ENCODE measurements at places on chromosomes 13 and 19. TPM values are rescaled to one million over a fixed set of nuclear protein-coding genes. Genes with fewer than 3 reads are reported as not detected.

- no peak for DNase-seq
Observed at GRCh38 chr19:21713761-21714160, 53.6 kb downstream of the ZNF100 start.

Gene PSG1
- polyA plus RNA-seq = not detected

Gene TUBB4A
- polyA plus RNA-seq = 27.6 TPM

- DNase-seq = no peak
Observed at GRCh38 chr19:43905897-43906296, 29.2 kb downstream of the ZNF45 start.

Gene FBXO46
- 16.3 TPM for polyA plus RNA-seq

DNA sequence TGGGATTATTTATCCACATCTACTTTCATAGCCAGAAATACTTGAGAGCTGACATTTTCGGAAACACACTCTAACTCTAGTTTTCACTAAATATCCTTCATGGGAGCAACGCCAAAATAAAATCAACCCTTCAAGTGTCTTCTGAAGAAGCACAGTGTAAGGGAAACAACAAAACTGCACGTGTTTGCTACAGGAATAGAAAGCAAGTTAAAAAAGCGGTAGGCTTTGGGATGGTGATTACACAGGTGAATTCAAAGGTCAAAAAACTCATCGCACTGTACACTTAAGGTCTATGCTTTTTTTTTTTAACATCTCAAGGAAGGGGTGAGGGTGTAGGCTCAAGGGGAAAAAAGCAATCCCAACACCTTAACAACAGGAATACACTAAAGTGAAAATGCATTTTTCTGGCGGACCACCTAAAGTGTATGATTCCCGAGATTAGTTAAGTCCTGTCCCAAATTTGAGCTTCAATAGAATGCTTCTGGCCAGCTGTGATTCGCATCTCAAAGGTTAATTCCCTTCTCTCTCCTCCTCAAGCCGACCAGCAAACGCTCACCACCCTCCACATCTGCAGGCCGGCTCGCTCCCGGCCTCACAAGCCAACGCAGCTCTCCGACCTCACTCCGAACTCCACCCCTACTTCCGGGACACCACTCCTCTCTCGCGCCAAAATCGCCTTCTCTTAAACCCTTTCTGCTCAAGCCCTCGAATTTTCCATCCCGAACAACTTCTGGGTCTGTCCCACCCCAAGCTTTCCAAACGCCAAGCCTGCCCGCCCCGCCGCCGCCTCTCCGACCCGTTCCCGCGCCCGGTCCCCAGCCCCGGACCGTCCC is 1.1 kb downstream of the ARGLU1 start:
- DNase-seq = peak; percentile 57

DNA sequence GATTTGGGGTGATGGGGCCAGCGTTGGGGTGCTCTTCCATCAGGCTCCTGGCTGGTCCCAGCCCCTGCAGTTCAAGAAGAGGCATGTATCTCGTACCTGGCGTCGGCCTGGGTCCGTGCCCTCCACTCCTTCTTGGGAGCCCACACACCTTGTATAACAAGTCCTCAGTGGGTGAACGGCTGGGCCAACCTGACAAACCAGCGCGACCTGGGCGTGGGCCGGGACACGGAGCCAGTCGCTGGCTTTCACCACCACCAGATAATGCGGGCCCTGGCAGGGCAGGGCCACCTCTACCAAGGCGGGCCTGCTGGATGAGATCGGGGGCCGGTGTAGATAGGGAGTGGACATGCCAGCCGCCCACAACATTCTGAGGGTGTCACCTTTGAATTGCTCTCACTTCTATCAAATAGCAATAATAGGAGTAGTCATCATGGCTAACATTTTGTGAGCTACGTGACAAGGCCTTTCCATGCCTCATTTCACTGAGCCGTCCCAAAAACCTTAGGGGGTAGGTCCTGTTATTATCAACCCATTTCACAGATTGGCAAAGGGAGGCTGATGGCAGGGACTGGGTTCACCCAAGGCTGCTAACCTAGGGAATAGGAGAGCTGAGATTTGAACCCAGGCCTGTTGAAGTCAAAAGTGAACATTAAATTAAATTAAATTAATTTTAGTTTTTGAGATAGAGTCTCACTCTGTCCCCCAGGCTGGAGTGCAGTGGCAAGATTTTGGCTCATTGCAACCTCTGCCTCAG is 3.5 kb downstream of the CYP4F22 start:
- DNase-seq = no peak

Gene SPC24
- polyA plus RNA-seq = 25.5 TPM

Gene PRR36
- 5.9 TPM for polyA plus RNA-seq

DNA sequence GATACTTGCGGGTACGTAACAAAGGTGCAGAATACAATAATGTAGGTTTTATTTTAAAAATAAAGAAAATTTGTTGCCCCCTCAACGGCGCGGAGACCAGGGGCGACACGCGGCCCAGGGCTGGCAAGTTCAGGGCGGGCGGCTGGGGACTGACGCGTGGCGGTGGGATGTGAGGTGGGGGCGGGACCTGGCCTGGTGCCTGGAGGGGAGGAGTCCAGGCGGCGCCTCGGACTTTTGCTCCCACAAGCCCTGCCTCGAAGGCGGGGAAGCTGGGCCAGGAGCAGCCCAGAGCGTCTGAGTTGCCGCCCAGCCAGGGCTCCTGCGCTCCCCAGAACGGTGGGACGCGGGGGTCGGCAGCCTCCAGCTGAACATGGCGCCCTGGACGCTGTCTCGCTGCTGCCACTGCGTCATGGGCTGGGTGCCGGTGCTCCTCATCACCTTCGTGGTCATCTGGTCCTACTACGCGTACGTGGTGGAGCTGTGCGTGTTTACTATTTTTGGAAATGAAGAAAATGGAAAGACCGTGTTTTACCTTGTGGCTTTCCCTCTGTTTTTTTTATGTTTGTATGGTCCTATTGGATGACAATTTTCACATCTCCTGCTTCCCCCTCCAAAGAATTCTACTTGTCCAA is 1122.8 kb upstream of the ATXN8OS start:
- DNase-seq = no peak

DNA sequence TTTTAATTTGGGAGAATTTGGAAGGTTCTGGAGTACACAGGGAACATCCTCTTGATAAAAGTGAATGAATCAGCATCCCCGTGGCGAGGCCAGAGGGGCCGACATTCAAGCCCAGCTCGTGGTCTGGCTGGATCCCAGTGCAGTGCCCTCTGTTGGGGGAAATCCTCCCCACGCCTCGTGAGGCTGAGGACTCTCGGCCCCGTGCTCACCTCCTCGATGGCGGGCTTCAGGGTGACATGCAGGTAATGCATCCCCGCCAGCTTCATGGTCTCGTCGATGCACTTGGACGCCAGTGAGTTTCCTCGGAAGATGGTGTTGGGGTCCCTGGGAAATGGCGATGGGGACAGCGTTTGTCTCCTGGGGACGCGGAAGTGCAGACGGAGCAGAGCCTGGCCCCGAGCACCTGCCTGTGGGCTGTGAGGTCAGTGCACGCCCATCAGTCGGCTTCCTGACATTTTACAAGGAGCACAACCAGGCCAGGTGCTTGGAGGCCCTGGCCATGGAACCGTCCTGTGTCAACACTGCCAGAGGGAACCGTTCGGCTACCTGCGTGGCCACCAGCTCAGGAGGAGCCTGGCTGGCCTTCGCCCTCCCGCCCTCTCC is 43.3 kb upstream of the C13orf46 start:
- no peak for DNase-seq

DNA sequence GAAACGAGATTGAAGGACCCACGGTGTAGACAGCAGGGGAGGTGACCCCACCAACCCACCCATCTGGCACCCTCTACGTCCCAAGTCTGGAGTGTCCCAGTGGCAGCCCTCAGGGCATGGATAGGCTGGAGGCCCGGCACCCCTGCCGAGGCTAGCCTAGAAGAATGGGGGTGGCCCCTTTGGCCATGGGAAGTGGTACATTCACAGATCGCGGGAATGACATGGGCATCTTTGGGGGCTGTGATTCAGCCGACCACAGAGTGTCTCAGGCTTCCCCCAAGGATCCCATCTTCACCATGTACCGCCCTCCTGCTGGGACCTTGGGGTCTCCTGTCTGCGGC is 11.3 kb upstream of the MKNK2 start:
- no peak for DNase-seq

Gene THSD8
- polyA plus RNA-seq = 5.4 TPM

DNA sequence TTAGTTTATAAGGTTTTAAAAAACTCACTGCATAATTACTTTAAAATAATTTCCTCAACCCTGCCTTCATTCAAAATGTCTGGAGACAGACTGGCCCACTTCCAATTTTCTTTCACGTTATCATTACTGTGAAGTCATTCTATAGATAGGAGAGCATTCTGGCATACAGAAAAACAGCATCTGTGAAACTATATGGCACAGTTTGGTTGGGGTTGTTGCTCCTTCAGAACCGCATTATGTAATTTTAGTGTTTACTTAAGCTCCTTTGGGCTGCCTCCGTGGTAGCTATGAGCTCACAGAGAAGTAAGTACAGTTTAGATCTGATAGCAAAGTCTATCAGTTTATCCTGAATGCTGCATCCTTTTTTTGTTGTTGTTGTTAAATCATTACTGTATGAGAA is 104.3 kb downstream of the KCNRG start:
- no peak for DNase-seq

GRCh38 chr13:79811170-79811569 is 330.2 kb downstream of the NDFIP2 start:
- DNase-seq = no peak

DNA sequence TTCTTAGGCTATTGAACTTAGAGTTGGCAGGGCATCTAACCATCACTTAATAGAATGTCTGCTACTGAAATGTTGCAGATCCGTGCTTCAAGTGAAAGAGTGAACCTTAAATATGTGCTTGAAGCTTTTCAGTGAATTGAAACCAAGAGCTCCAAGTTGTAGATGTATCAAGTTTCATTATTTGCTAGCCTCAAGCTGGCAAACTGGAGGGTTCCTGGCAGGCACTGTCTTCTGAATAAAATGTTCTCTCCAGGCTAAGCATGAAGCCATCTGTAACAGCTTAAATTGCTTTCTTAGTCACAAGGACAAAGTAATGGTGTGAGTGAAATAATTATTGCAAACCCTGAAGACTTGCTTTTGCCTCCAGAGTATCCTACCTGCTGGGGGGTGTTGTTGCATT is 415.0 kb upstream of the SPRY2 start:
- DNase-seq = no peak

DNA sequence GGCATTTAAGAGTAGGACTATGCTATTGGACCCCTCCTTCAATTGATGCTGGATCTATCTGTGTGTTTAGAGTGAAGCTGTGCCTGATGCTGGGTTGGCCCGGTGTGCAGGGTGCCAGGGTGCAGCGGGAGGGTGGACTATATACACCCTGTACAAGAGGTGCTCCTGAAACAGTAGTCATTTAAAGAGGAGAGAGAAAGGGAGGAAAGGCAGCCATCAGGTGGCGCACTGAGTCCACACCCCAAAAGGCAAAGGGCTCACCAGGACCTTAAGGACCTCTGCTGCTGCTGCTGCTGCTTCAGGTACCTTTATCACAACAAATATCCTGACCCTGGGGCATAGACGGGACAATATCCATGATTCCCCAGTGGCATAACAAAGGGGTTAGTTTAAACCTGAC is 39.4 kb downstream of the ZNF136 start:
- no peak for DNase-seq

Gene TTC9B
- polyA plus RNA-seq = 0.25 TPM
